ENCODE measurements at places on chromosomes 16 and 17.

- no peaks in the 10 kb centered on the region for H3K4me1 ChIP-seq
- no peak overlapping the region for H3K27ac ChIP-seq
- no peak overlapping the region for H3K4me3 ChIP-seq
- no peaks in the 10 kb centered on the region for H3K36me3 ChIP-seq
- no peaks in the 10 kb centered on the region for H3K27me3 ChIP-seq
Measured at GRCh38 chr16:75420987-75421819, 12.1 kb downstream of the CFDP1 start.

GRCh38 chr16:56352351-56353053 is 72.8 kb downstream of the AMFR start:
- DNase-seq: no peak
- H3K4me3 ChIP-seq: no peak overlapping the region

GRCh38 chr16:2507052-2507659 is 6.6 kb upstream of the ATP6V0C start:
- no peaks in the 10 kb centered on the region for H3K27me3 ChIP-seq
- peak overlapping the region; percentile 46 for H3K27ac ChIP-seq
- H3K4me1 ChIP-seq: peaks cover 19% of the 10 kb centered on the region
- no peak overlapping the region for H3K4me3 ChIP-seq
- DNase-seq: peak; percentile 65

- H3K4me1 ChIP-seq: no peaks in the 10 kb centered on the region
- H3K36me3 ChIP-seq: no peaks in the 10 kb centered on the region
- H3K27ac ChIP-seq: no peak overlapping the region
Measured at GRCh38 chr16:69829338-69829737, 67.2 kb downstream of the WWP2 start.

DNA sequence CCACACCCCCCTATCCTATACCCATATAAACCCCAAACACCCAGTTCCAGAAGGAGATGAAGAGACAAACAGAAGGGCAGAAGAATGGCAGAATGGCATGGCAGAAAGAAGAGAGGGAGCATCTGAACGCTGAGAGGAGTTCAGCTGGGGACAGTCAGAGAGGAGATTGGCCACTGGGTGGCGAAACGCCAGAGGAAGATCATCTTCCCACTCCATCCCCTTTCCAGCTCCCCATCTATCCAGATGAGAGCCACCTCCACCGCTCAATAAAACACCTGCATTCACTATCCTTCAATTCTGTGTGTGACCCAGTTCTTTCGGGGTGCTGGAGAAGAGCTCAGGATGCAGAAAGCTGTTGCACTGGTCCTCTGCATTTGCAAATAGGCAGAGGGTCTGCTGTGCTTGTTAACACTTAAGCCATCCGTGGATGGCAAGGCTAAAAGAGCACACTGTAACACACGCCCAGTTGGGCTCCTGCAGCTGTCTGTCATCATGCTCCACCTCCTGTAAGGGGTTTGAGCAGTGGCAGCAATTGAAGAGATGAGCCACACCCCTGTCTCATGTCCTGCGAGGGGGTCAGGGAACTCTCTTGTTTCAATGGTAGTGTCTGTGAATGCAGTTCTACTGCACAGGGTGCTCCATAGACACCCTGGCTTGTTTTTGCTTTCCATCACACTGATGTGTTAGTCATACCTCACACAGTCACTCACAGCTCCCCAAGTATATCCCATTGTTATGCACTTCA is 1034.8 kb upstream of the RBFOX1 start:
- no peaks in the 10 kb centered on the region for H3K36me3 ChIP-seq
- no peaks in the 10 kb centered on the region for H3K27me3 ChIP-seq
- no peaks in the 10 kb centered on the region for H3K4me1 ChIP-seq
- DNase-seq: no peak

DNA sequence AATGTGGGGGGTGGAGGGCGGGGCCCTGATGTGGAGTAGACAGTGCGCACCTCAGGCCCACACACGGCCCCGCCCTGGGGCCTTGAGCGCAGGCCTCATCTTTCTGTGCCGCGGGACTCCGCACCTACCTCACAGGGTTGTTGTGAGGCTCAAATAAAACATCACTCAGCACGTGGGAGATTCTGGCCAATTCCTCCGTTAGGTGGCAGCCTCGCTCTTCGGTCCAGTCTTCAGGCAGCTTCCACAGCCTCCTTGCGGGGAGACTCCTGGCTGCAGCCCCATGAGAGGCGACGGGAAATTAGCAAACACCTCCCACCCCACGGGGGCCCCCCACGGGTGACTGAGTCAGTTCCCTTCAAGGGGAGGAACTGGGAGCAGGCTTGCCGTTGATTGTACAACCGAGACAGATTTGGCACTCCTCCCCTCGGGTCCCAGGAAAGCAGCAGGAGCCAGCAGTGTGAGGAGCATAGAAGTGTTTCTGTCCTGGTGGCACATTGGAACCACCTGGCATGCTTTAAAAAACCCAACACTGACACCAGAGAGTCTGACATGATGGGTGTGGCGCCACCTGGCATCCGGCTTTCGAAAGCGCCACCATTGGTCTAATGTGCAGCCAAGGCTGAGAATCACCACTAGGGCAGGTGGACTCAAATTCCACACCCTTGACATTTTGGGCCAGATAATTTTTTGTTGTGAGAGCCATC is 7.6 kb downstream of the MRM1 start:
- DNase-seq: peak; percentile 78
- H3K4me3 ChIP-seq: peak overlapping the region; percentile 54
- no peaks in the 10 kb centered on the region for H3K27me3 ChIP-seq
- peaks cover 21% of the 10 kb centered on the region for H3K4me1 ChIP-seq
- H3K27ac ChIP-seq: peak overlapping the region; percentile 76
- H3K36me3 ChIP-seq: no peaks in the 10 kb centered on the region

DNA sequence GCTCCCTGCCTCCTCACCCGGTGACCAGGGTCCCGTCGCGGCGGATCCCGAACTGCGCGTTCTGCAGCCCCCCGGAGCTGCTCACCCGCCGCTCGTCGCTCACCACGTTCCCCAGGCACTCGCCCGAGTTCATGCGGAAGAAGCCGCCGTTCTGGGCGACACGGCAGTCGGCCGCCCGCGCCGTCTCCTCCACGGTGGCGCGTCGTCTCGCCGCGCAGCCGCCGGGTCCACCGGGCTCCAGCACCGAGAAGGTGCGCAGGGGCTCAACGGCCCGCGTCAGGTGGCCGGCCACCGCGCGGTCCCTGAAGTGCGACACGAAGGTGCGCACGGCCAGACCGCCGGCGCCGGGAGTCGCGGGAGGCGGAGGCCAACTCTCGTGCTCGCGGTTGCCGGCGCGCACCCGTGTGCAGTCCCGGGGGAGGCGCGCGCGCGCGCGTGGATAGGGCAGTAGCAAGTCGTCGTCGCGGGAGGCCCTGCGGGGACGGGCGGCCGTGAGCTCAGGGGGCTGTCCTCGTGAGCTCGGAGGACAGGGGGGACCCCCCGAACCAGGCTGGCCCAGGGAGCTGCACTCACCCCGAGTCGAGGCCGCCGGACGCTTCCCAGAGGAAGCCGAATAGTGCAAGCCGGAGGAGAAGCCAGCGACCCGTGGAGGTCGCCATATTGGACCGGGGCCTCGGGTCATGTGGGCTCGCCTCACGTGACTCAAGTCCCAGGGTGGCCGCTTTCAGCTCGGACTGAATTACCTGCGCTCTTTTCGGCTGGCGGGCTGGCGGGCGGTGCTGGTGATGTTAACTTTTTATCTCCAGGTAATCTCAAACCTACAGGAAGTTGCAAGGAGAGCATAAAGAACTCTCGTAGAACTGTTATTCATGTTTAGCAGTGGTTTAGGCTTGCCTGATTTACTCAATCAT is at the start of gene NAGPA:
NAGPA (minus strand) TSS at position 680 of the 911 bp plus-strand sequence; CDS start at position 659, 21 bp downstream.
- peaks cover 8% of the 10 kb centered on the region for H3K4me1 ChIP-seq
- peaks cover 3% of the 10 kb centered on the region for H3K27me3 ChIP-seq
- no peak within 1 kb of the TSS for H3K27ac ChIP-seq
- peak; percentile 80 for DNase-seq
- H3K4me3 ChIP-seq: peak within 1 kb of the TSS; percentile 94
- no peaks in the 10 kb centered on the region for H3K36me3 ChIP-seq

GRCh38 chr16:3610698-3611145 is 684 bp downstream of the SLX4 start:
- no peak for DNase-seq
- H3K36me3 ChIP-seq: 0 out of 2 replicates have a peak, but pooled peaks cover 4% of the 10 kb centered on the region
- no peak overlapping the region for H3K27ac ChIP-seq
- no peaks in the 10 kb centered on the region for H3K27me3 ChIP-seq
- peaks cover 14% of the 10 kb centered on the region for H3K4me1 ChIP-seq
- peak overlapping the region; percentile 96 for H3K4me3 ChIP-seq

DNA sequence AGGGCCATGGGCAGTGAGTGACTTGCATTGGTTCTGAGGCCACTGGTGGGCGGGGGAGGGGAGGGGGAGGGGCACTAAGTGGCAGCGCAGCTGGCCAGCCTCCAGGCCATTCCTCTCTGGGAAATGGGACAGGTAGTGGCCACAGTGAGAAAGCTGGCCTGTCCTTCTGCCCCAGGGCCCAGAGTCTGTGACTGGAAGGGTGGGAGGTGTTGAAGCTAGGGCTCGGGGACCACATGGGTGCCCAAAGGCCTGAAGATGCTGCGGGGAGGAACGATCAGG is 375 bp upstream of the ALOX12B start:
- peaks cover 98% of the 10 kb centered on the region for H3K27me3 ChIP-seq
- no peak overlapping the region for H3K4me3 ChIP-seq
- H3K4me1 ChIP-seq: no peaks in the 10 kb centered on the region
- DNase-seq: no peak

DNA sequence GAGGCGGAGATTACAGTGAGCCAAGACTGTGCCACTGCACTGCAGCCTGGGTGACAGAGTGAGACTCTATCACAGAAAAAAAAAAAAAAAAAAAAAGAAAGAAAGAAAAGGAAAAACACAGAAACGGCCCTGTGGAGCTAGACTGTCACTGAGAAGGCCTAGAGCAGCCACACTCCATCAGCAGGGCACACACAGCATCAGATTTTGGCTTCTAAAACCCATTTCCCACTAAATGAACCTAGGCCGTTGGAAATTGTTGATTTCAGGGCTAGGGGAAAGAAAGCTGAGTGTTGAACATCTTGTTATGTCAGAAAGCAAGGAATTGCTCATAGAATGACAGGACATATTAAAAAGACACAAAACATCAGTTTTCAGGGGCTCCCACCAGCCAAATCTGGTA is 48.9 kb downstream of the ZCCHC14 start:
- no peak overlapping the region for H3K27ac ChIP-seq
- H3K4me1 ChIP-seq: no peaks in the 10 kb centered on the region
- no peak for DNase-seq
- H3K27me3 ChIP-seq: no peaks in the 10 kb centered on the region
- H3K4me3 ChIP-seq: no peak overlapping the region

DNA sequence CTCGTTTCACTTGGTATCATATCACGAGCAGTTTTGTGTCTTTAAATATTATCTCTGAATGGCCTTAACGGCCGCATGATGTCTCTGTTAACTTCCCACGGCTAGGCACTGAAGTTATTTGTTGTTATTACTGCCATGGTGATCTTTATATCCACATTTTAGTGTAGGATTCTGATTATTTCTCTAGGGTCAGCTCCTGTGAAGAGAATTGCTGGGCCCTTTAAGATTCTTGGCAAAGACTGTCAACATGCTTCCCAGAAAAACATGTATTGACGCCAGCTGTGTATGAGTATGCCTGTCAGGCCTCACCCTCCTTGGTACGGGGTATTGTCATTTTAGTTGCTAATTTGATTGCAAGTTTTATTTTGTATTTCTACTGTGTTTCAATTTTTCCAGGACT is 263.5 kb downstream of the SNX29 start:
- H3K36me3 ChIP-seq: no peaks in the 10 kb centered on the region
- H3K4me3 ChIP-seq: no peak overlapping the region

- no peak overlapping the region for H3K27ac ChIP-seq
- H3K4me3 ChIP-seq: no peak overlapping the region
- H3K36me3 ChIP-seq: peaks cover 6% of the 10 kb centered on the region
- H3K4me1 ChIP-seq: no peaks in the 10 kb centered on the region
- no peak for DNase-seq
Measured at GRCh38 chr17:21194703-21195102, 19.3 kb downstream of the TMEM11 start.

DNA sequence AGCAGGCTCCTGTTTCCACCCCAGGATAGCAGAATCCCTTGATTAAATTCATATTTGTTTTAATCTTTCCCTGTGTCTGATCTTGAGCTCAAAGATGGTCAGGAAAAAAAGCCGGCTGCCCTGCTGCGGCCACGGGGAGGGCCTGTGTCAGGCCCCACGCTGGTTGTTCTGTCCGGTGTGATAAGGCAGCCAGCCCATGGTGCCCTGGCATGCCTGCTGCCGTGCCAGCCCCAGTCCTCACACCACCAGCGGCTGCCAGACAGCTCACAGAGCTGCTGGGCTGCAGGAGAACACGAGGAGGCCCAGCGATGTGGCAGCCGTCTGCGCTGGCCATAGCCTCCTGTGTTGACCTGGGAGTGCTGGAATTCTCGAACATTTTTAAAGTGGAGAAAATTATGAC is 34.7 kb upstream of the BRD7 start:
- H3K27ac ChIP-seq: no peak overlapping the region
- no peaks in the 10 kb centered on the region for H3K4me1 ChIP-seq
- no peaks in the 10 kb centered on the region for H3K27me3 ChIP-seq
- no peak for DNase-seq
- H3K36me3 ChIP-seq: no peaks in the 10 kb centered on the region
- H3K4me3 ChIP-seq: no peak overlapping the region

DNA sequence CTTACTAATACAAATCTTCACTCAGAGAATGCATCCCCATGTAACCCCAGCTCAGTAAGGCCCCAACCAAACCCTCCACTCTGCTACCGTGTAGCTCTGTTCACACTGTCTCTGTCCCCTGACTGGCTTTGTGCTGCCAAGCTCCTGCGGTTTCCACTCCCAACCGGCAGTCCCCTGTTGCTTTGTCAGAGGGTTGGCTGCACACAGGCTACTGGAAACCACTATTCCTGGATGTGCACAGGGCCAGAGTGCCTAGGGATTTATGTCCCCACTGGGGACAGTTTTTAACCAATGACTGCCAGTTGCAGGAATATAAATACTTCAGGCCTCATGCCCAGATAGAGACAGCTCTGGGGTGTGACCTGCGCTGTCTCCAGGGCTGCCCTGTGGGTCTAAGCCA is 157.1 kb upstream of the C16orf82 start:
- H3K36me3 ChIP-seq: no peaks in the 10 kb centered on the region
- H3K27ac ChIP-seq: no peak overlapping the region
- no peak overlapping the region for H3K4me3 ChIP-seq
- H3K27me3 ChIP-seq: no peaks in the 10 kb centered on the region
- DNase-seq: no peak

GRCh38 chr17:27085517-27085916 is 208.4 kb upstream of the WSB1 start:
- H3K36me3 ChIP-seq: no peaks in the 10 kb centered on the region
- no peaks in the 10 kb centered on the region for H3K4me1 ChIP-seq
- H3K4me3 ChIP-seq: no peak overlapping the region
- no peak for DNase-seq

- no peaks in the 10 kb centered on the region for H3K36me3 ChIP-seq
- H3K27me3 ChIP-seq: no peaks in the 10 kb centered on the region
- H3K4me1 ChIP-seq: no peaks in the 10 kb centered on the region
- H3K4me3 ChIP-seq: no peak overlapping the region
- H3K27ac ChIP-seq: no peak overlapping the region
- no peak for DNase-seq
Measured at GRCh38 chr16:11418506-11418905, 73.2 kb downstream of the RMI2 start.
